Activated T-cell treated with anti-CD3 and anti-CD28 coated beads, Interleukin-2, amount 50 U/mL, for 24 hours (primary cell): ENCODE measurements at places on chromosomes 6 and 20.

- no peak for DNase-seq
These were observed 20.4 kb downstream of the RAB44 start for GRCh38 chr6:36717871-36718540.

DNA sequence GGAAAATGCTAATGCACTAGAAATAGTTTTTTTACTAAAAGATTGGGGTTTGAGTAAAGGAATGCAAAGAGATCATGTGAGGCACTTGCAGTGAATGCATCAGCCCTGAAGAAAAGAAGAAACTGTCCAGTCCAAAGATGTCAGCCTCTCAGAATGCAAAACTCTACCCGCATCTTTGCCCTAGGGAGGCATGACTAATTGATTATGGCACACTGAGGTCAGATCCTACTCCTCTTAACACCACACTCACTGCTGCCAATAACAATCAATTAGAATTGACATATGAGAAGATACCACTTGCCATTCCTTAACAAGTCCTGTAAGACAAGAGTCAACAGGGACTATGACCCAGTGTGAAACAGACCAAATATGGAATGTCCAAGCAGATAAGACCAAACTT is 262.3 kb upstream of the PLN start:
- DNase-seq = no peak

- no peak for DNase-seq
These were observed 48.6 kb downstream of the DAAM2 start for GRCh38 chr6:39840781-39841180.

- DNase-seq = no peak
These were observed 577 bp upstream of the LRRC1 start for GRCh38 chr6:53794137-53794719.

GRCh38 chr6:115817161-115817560 is 243.5 kb downstream of the FRK start:
- no peak for DNase-seq

- DNase-seq = no peak
These were observed 175.1 kb downstream of the PDE10A start for GRCh38 chr6:165487950-165488349.

DNA sequence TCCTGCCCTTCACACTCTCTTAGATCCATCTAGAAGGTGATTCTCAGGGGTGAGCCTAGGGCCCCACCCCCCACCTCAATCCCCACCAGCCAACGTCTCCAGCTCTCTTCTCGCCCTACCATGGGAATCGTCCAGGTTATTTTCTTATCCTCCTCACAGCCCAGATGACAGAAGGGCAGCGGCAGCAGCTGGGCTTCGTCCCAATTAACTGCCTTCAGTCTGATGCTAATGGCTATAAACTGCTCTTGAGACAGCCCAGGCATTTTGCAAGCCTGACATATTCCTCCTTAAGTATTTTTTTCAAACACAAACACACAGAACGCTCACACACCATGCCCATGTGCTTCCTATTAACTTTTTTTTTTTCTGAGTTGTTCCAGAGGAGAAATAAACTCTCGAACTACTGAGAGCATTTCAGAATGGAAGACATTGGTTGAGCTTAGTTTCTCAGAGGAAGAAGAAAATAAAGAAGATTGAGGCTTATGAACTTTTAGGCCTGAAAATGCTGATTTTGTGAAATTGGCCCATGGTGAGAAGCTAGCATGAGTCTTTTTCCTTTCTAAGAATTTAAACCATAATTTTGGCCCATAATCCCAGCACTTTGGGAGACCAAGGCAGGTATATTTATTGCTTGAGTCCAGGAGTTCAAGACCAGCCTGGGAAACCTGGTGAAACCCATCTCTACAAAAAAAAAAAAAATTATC is 124.6 kb downstream of the EYA2 start:
- DNase-seq = no peak

- DNase-seq = peak; percentile 70
These were observed 18.7 kb downstream of the UQCC2 start for GRCh38 chr6:33692760-33693158.

GRCh38 chr6:56526860-56527544 is 115.7 kb downstream of the DST start:
- no peak for DNase-seq

DNA sequence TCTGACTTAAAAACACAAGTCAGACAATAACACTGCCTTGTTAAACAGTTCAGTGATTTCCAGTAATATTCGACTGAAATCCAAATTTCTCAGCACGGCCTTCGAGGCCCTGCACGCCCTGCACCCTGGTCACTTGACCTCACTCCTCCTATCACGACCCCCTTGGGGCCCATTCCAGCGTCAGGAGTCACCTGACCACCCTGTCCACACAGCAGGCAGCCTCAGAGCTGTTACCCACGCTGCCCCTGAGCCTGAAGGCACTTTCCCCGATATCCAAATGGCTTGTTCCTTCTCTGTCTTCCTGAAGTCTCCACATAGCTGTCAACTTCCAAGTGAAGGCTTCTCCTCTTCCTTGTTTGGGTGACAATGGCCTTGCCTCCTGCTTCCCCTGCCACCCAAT is 33.1 kb upstream of the SMOC2 start:
- DNase-seq = no peak

- DNase-seq = no peak
These were observed 159.4 kb upstream of the GGTLC1 start for GRCh38 chr20:24147961-24148360.

DNA sequence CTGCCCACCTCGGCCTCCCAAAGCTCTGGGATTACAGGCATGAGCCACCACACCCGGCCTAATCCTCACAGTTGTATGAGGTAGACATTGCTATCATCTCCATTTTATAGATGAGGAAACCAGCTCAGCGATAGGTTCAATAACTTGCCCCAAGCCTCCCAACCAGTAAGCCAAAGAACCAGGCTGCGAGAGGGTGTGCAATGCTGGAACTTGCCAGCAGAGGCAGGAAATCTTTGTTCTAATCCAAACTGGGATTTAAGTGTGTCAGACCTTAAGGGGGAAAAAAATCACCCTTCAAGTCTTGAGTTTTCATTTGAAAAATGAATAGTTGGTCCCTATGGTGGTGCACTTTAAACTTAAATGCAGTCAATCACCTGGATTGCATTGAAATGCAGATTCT is 20.1 kb upstream of the RNGTT start:
- DNase-seq = no peak

- no peak for DNase-seq
These were observed 18.7 kb upstream of the MTG2 start for GRCh38 chr20:62163986-62164762.
